HCT116 (cell line): ENCODE measurements at places on chromosomes 5 and 9.

- no peaks in the 10 kb centered on the region for H3K4me1 ChIP-seq
- H3K4me3 ChIP-seq, result no peak overlapping the region
- no peak overlapping the region for H3K27ac ChIP-seq
- DNase-seq, result no peak
- H3K36me3 ChIP-seq, result no peaks in the 10 kb centered on the region
These were observed 1100.9 kb upstream of the CDH6 start for GRCh38 chr5:30092548-30092947.

GRCh38 chr9:75239176-75239575 is 150.9 kb downstream of the OSTF1 start:
- no peak for DNase-seq
- H3K36me3 ChIP-seq, result no peaks in the 10 kb centered on the region
- H3K4me1 ChIP-seq, result no peaks in the 10 kb centered on the region
- H3K27me3 ChIP-seq, result no peaks in the 10 kb centered on the region
- H3K27ac ChIP-seq, result no peak overlapping the region

DNA sequence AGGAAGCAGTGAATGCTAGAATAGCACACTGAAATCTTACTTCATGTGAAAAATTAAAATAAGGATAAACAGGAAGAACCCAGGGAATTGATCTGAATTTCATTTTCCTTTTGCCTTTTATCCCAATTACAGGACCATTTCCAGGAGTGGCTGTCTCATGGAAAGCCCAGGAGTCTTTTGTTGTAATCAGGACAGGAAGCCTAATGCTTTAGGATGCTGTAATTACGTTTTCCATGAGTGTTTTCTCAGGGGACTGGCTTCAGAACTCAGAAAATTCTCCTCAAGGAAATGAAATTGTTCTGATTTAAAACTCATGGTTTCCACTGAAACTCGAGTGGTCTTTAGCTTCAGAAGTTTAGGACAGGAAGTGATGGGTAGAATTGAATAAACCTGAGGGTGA is 56.6 kb upstream of the CAMK4 start:
- no peak overlapping the region for H3K27ac ChIP-seq
- H3K27me3 ChIP-seq, result no peaks in the 10 kb centered on the region
- no peak for DNase-seq
- no peaks in the 10 kb centered on the region for H3K4me1 ChIP-seq
- H3K36me3 ChIP-seq, result no peaks in the 10 kb centered on the region
- no peak overlapping the region for H3K4me3 ChIP-seq

DNA sequence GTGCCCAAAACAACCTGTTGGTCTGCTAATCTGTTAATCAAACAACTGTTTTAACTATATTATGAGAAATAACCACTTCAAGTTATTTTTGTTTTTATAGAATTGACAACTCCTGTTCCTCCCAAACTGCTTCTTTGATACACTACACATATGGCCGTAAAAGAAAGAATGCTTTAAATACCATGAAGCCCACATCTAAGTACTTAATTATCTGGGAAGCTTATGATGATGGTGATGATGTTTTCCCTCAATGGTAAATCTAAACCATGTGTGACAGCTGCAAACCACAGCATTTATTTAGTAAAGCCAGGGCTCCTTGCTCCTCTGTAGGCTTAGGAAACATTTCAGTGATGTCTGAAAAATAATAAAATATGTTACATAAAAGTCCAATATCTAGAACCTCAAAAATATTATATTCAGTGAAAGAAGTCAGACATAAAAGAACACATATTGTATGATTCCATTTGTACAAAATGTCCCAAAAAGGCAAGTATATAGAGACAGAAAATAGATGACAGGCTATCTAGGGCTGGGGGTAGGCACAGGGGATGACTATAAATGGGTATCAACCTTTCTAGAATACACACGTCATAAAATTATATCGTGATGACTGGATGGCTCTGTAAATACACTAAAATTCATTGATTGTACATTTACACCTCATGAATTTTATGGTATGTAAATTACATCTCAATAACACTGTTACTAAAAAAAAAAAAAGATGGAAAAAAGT is 154.1 kb downstream of the EFNA5 start:
- H3K27ac ChIP-seq, result no peak overlapping the region
- H3K27me3 ChIP-seq, result no peaks in the 10 kb centered on the region
- no peaks in the 10 kb centered on the region for H3K4me1 ChIP-seq
- H3K36me3 ChIP-seq, result no peaks in the 10 kb centered on the region
- no peak for DNase-seq
- H3K4me3 ChIP-seq, result no peak overlapping the region

- DNase-seq, result no peak
- no peaks in the 10 kb centered on the region for H3K4me1 ChIP-seq
- no peaks in the 10 kb centered on the region for H3K27me3 ChIP-seq
These were observed 83.7 kb downstream of the PDE6A start for GRCh38 chr5:149860801-149861322.

DNA sequence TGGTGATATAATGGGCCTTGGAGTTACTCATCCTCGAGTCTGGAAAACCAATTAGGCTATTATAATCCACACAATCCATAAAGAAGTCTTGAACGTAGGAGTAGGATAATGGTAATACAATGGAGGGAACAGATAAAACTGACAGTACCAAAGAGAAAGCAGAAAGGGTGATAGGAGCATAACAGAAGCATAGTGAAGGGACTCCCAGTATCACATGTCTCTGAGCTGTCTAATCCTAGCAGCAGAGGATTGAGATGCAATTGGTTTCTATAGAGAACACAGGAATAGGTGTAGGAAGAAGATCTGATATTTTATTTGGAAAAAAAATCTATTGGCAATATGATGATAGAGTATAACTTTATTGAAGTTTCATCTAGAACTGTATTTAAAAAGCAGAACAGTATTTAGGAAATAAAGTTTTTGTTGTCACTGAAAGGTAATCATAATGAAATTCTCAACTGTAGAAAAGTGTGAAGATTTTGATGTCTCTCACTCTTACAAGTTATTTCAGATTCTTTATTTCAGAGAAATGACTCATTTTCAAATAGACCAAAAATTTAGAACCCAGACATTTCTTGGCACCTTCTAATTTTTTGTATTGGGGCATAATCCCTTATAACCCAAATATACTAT is 25.4 kb downstream of the SRFBP1 start:
- H3K4me1 ChIP-seq, result no peaks in the 10 kb centered on the region
- H3K27ac ChIP-seq, result no peak overlapping the region
- no peaks in the 10 kb centered on the region for H3K27me3 ChIP-seq
- DNase-seq, result no peak
- H3K36me3 ChIP-seq, result no peaks in the 10 kb centered on the region

DNA sequence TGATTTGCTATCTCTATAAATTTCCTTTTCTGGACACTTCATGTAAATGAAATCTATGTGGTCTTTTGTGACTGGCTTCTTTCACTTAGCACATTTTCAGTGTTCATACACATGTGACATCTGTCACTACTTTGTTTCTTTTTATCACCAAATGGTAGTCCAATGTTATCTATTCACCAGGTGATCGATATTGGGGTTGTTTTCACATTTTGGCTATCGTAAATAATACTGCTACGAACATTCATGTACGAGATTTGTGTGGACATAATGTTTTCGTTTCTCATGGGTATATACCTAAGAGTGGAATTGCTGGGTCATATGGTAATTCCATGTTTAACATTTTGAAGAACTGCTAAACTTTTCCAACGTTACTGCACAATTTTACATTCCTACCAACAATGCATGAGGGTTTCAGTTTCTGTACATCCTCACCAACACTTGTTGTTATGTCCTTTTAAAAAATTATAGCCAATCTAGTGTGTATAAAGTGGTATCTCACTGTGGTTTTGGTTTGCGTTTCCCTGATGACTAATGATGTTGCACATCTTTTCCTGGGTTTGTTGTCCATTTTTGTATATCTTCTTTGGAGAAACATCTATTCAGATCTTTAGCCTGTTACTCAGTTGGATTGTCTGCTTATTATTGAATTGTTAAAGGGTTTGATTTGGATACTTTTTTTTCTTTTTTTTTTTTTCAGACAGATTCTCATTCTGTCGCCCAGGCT is 263.0 kb downstream of the PDZD2 start:
- no peaks in the 10 kb centered on the region for H3K4me1 ChIP-seq
- DNase-seq, result no peak
- no peaks in the 10 kb centered on the region for H3K36me3 ChIP-seq
- H3K4me3 ChIP-seq, result no peak overlapping the region
- no peak overlapping the region for H3K27ac ChIP-seq
- no peaks in the 10 kb centered on the region for H3K27me3 ChIP-seq

GRCh38 chr5:1777281-1778137 is 22.1 kb downstream of the MRPL36 start:
- no peak for DNase-seq
- no peaks in the 10 kb centered on the region for H3K27me3 ChIP-seq
- H3K4me1 ChIP-seq, result peaks cover 1% of the 10 kb centered on the region; the same call in 1 of the 2 replicates
- H3K27ac ChIP-seq, result no peak overlapping the region

GRCh38 chr9:110984890-110985437 is 53.3 kb downstream of the LPAR1 start:
- no peak overlapping the region for H3K27ac ChIP-seq
- no peaks in the 10 kb centered on the region for H3K36me3 ChIP-seq
- no peak overlapping the region for H3K4me3 ChIP-seq
- H3K4me1 ChIP-seq, result no peaks in the 10 kb centered on the region
- H3K27me3 ChIP-seq, result no peaks in the 10 kb centered on the region

DNA sequence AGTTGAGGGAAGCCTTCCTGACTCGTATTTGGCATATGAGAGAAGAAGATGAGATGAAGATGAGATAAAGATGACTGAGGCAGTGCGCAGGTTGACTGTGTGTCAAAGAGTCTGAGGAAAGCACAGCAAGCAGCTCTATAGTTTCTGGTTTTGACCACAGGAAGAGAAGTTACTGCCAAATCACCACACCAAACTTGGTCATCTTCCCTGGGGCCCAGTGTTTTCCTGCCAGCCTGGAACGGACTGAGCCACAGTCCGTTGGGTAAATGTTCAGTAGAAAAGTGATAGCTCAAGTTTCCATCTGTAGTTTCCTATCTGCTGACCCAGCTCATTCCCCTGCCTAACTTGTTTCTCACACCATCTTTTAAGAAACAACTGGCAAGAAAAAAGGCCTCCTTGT is 80.7 kb upstream of the ADAMTS19 start:
- DNase-seq, result no peak
- no peaks in the 10 kb centered on the region; the same call in 1 of the 2 replicates for H3K4me1 ChIP-seq
- no peaks in the 10 kb centered on the region for H3K36me3 ChIP-seq
- no peak overlapping the region for H3K4me3 ChIP-seq

- H3K27me3 ChIP-seq, result no peaks in the 10 kb centered on the region
- no peaks in the 10 kb centered on the region for H3K4me1 ChIP-seq
- H3K4me3 ChIP-seq, result no peak overlapping the region
- no peaks in the 10 kb centered on the region for H3K36me3 ChIP-seq
- no peak overlapping the region for H3K27ac ChIP-seq
These were observed 77.9 kb upstream of the DAB2 start for GRCh38 chr5:39502704-39503103.

DNA sequence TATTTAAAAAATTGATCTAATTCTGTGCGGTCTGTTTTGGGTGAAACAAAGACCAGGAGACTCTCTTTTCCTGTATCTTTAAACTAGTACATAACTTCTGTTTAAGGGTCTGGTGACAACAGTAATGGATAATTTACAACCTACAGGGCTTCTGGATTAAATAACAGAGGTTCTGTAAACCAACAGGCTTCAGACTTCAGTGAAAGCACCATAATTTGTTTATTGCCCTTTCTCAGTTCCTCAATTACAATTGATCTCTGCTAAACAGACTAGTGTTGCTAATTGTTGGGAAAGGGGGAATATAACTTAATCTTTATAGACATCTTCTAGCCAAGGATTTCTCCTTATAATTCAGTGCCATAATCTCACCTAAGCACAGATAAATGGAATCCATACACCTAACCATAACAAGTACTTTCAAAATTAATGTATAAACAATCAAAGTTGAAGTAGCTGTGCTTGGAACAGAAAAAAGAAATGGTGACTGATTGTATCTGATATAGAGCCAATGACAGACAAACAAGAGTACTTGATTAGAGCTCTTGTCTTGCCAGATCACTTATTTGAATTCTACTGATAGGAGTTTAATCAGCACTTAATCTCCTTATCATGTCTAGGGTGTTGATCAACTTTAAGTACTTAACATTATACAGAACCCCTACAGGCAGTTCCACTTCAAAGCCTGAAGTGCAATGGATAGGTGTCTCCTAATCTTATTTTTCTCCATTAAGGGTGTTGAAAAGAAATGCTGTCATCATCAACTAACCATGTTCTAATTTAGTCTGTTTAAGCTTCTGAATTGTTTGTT is 536.0 kb downstream of the NR2F1-AS1 start:
- no peaks in the 10 kb centered on the region for H3K27me3 ChIP-seq
- H3K4me1 ChIP-seq, result no peaks in the 10 kb centered on the region
- no peak overlapping the region for H3K27ac ChIP-seq
- no peak overlapping the region for H3K4me3 ChIP-seq
- no peaks in the 10 kb centered on the region for H3K36me3 ChIP-seq
- no peak for DNase-seq

DNA sequence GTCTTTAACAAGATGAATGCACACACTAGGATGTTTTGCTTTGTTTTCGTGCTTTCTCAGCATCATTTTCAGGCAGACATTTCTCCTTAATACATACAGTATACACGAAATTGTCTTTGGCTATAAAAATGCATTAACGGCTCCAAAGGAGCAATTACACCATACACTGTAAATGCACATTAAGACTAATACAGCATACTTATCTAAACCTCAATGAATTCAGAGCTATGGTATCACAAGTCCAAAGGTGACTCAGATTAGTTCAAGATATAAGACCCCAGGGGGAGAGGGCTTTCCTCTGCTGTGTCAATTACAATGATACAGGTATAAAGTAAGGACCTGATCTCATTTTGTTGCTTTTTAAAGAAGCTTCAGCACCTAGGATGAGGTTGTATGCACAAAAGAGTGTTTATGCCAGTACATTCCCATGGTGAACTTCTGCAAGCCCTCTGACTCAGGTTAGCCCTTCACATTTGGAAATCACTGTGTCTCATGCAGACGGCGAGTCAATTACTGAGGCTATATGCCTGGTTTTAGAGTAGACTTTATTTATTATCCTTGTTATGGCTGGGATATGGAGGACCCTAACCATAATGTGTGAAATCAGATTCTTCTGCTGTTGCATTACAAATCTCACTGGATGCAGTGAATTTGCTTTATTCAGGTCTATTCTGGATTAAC is 233.3 kb downstream of the ZNF608 start:
- H3K4me3 ChIP-seq, result no peak overlapping the region
- H3K4me1 ChIP-seq, result no peaks in the 10 kb centered on the region
- no peak overlapping the region for H3K27ac ChIP-seq
- no peak for DNase-seq
- no peaks in the 10 kb centered on the region for H3K27me3 ChIP-seq

- no peaks in the 10 kb centered on the region; the same call in 1 of the 2 replicates for H3K4me1 ChIP-seq
- no peak for DNase-seq
- H3K27ac ChIP-seq, result no peak overlapping the region
- no peaks in the 10 kb centered on the region for H3K36me3 ChIP-seq
- 0 out of 2 replicates have a peak, but pooled peaks cover 5% of the 10 kb centered on the region for H3K27me3 ChIP-seq
- H3K4me3 ChIP-seq, result no peak overlapping the region
These were observed 78.4 kb downstream of the TSPAN17 start for GRCh38 chr5:176725521-176726280.
